Cardiac fibroblast (primary cell): ENCODE measurements at places on chromosomes 5 and 9.

DNA sequence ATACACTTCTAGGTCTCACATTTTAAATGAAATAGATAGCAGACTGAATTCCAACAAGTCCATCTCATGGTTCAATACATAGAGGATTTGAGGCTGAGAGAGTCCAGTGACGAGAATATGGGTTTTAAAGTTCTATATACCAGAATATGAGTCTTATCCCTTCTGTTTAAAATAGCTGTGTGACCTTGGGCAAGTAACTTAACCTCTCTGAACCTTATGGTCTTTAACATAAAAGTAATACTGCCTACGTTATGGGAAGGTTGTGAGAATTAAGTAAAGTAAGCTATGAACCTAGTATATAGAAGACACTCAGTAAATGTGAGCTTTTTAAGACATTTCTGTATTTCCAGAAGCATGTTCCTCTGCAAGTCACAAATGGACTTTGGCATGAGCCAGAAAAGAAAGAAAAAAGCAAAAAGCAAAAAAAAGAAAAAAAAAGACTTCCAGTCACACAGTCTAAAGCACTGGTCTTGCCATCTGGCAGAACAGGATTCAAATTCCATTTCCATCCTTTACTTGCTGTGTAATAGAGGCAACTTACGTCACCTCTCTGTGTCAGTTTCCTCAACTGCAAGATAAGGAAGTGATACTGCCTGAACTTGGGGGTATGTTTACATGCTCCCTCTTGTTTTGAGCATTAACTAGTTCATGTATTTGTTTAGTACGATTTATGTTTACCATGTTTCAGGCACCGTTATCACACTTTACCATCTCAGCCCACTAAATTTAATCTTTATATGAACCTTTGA is 248.2 kb downstream of the TRIM32 start:
- DNase-seq = no peak

GRCh38 chr5:137069358-137069757 is 429.8 kb downstream of the SPOCK1 start:
- no peak for DNase-seq

GRCh38 chr5:73792687-73793320 is 166.8 kb downstream of the ARHGEF28 start:
- DNase-seq = peak; percentile 84

DNA sequence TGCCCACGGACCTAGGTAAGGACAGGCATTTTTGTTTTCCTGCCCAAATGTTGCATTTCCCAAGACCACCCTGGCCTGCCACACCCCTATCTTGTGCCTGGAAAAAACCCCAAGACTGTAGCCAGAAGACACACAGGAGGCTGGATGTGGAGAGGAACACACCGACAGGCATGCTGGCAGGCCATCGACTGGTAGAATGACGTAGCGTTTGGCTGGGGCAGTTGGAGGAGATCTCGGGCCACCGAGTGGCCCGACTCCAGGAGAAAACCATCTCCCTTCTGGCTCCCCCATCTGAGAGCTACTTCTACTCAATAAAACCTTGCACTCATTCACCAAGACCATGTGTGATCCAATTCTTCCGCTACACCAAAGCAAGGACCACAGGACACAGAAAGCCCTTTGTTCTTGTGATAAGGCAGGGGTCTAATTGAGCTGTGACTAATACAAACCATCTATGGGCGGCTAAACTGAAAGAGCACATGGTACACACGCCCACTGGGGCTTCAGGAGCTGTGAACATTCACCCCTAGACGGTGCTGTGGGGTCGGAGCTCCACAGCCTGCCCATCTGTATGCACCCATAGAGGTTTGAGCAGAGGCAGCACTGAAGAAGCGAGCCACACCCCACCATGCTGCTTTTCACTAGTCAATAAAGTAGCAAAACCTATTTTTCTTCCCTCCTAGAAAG is 38.9 kb upstream of the N4BP3 start:
- no peak for DNase-seq

DNA sequence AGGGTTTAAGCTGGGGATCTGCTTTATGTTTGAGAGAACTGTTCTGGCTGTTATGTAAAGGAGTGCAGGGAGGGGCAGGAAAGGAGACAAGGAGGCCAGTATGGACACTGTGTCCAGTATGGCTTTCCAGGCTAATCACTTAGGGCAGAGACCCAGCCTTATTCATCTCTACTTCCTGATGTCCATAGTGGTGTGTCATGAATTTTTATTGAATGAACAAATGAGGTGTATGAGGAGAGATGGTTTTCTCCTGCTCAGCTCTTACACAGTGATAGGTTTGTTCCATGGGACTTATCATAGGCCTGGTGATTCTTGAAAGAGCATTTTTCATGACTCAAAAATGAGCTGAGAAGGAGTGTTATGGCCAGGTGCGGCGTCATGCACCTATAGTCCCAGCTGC is 20.5 kb upstream of the FGFR4 start:
- DNase-seq = no peak

DNA sequence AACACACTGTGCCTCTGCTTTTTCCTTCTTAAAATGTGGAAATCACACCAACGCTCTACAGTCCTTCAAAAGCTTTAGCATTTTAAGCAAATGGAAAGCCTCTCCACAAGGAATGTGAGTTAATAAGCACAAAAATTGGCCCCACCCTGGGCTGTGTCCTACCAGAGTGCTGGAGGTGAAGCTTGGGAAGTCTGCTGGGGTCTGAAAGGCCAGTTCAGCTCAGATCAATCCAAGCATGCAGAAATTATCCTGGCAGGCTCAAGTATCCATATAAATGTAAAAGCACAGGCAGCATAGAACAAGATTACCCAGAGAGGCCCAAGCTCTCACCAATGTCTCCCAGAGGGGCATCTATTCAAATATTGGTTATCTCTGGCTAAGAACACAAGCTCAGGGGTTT is 98.5 kb downstream of the ESM1 start:
- DNase-seq = no peak

GRCh38 chr9:130110166-130110565 is 56.5 kb downstream of the GPR107 start:
- DNase-seq = no peak

GRCh38 chr5:151459680-151460324 is 12.4 kb downstream of the SLC36A1 start:
- DNase-seq = no peak

- no peak for DNase-seq
Observed at GRCh38 chr5:39185761-39186160, 33.6 kb downstream of the FYB1 start.

DNA sequence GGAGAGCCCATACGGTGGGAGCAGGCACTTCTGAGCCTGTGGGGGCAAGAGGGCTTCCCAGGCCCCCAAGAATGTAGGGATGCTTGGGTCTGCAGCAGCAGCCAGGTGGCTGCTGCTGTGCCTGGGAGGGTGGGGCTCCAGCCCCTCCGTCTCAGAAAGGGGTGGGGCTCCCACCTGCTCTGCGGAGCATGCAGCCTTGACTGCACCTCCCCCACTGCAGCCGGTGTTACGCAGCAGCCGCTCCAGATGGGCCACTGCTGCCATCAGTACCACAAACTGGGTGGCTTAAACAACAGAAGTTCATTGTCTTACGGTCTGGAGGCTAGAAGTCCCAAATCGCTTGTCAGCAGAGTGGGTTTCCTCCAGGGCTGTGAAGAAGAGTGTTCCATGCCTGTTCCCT is 365.5 kb downstream of the TMEM38B start:
- no peak for DNase-seq

DNA sequence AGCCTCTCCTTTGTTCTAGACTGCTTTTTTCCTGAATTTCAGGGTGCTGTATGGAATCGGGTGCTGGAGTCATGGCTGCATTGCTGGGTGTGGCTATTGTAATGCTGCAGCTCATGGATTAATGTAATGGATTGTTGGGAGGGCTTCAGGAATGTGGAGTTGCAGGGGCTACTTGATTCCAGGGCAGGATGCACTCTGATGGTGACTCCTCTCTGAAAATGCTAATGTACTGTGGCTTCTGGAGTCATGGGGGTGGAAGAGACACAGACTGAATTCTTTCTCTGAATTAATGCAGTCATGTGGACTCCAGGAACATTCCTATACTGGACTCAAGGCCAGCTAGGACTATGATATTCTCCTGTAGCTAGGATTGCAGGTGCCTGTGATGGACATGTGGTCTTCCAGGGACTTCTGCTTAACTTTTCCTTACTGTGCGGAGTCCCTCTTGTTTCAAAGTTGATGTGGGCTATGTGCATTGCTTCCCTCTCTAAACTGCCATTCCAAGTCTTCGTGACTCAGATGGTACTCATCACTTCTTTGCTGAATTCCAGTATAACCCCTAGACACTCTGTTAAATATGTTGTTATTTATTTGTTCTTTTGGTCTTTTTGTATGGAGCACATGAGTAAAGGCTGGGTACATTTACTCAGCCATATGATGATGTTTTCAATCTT is 396.2 kb downstream of the KCTD16 start:
- DNase-seq = peak; percentile 47

GRCh38 chr9:128905964-128906363 is 14.8 kb upstream of the PHYHD1 start:
- no peak for DNase-seq

GRCh38 chr9:127351182-127352166 is 45.5 kb upstream of the SLC2A8 start:
- no peak for DNase-seq

DNA sequence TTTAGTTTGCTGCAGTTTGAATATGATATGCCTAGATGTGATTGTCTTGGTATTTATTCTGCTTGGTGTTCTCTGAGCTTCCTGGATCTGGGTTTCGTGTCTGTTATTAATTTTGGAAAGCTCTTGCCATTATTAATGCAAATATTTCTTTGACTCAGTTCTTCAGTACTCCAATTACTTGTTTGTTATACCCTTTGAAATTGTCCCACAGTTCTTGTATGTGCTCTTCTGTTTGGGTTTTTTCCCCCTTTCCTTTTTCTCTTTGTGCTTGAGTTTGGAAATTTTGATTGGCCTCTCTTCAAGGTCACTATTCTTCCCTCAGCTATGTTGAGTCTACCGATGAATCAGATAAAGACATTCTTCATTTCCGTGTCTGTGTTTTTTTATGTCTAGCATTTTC is 96.6 kb upstream of the CKMT2 start:
- no peak for DNase-seq

DNA sequence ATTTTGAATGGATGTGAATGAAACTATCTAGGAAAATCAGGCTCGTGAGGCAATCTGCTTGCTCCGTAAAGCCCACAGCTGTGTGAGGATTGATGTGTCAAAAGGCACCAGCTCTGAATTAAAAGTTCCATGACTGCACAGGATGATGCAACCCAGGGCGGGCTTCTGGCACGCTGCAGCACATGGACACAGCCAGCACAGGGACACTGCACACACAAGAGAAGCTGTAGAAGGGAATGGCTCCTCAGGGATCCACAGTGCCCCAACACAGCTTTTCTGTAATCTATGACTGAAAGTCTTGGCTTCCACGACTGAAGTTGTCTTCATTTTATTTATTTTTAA is 151.0 kb downstream of the GCNT1 start:
- peak; percentile 81 for DNase-seq

GRCh38 chr5:175491223-175491622 is 12.9 kb downstream of the SFXN1 start:
- DNase-seq = no peak

- peak; percentile 88 for DNase-seq
Observed at GRCh38 chr9:91302831-91303230, 58.9 kb downstream of the AUH start.

GRCh38 chr5:111781200-111781599 is 24.2 kb upstream of the NREP start:
- peak; percentile 65 for DNase-seq

DNA sequence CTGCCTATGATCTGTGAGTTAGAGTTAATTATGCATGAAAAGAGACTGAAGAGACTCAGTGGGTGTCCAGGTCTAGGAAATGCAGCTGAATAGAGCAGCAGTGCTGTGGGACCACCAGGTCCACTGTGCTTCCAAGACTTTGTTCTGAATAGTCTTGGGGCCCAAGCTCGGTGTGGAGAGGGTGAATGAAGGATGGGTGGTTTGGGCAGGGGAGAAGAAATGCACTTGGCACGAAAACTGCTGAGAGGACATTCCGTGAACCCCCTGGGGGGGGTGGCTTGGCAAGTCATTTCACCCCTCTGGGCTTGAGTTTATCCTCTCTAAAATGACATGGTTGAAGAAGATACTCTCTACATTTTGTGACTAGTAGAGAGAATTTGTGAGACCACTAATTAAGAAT is 36.0 kb upstream of the GOLPH3 start:
- no peak for DNase-seq

- DNase-seq = no peak
Observed at GRCh38 chr5:174694611-174695010, 29.8 kb upstream of the MSX2 start.

DNA sequence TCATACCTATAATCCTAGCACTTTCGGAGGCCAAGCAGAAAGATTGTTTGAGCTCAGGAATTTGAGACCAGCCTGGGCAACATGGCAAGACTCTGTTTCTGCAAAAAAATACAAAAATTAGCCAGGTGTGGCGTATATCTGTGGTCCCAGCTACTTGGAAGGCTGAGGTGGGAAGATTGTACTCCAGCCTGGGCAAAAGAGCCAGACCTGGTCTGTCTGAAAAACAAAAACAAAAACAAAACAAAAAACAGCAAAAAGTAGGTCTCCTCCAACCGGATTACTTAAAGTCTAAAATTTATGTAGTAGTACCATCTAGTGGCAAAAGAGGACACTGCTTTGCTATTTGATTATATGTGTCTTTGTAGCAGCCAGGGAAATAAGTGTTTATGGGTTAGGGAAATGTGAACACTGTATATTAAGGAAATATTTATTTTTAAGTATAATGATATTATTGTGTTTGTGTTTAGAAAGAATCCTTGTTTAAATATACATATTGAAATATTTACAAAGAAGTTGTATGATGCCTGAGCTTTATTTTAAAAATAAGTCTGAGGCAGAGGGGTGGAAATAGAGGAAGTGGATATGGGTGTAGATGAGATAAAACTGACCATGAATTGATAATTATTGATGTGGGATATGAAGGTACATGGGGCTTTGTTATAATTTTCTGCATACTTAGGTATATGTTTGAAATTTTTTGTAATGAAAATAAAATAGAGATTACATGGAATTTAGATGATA is 20.0 kb downstream of the APC start:
- peak; percentile 80 for DNase-seq

GRCh38 chr9:90825586-90825985 is 24.0 kb downstream of the SYK start:
- DNase-seq = no peak

DNA sequence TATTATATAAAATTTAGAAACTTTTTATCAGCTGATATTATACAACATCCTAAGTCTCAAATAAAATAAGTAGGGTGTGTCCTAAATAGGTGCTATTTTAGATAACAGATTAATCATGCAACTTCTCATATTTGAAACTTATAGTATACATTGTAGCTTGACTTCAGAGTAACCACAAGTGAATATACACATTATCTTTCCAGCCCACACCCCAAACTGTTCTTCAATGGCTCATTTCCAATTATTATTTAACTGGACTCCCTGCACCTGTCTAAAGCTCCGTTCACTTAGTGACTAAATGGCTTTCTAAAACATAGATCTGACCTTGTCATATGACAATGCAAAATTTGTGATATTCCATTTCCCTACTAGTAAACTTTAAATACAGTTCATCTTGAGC is 490.9 kb upstream of the RGMB start:
- DNase-seq = no peak
